BJ (cell line): ENCODE measurements at places on chromosomes 2 and 18.

DNA sequence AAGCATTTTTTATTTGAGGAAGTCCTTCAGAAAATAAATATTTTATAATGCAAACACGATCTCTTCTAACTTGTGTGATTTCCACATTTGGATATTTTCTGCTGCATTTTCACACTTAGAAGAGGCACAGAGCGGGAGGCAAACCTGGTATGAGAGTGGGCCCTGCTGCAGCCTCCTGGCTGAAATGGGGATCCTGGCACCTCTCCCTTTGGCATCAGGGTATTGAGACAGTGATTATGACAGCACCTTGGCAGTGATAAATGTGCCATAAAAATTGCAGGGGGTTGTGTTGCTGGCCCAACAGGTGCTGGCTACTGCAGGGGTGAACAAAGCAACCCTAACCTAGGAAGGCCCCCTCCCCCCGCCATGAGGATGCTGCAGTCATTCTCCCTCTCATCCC lies 128.6 kb downstream of the TSN start:
- DNase-seq: no peak

- DNase-seq: no peak
These were observed 86.2 kb upstream of the HAAO start for GRCh38 chr2:42878581-42878980.

- DNase-seq: no peak
These were observed 36.6 kb downstream of the ZAP70 start for GRCh38 chr2:97750017-97750416.

GRCh38 chr2:113937501-113937900 lies 47.6 kb downstream of the ACTR3 start:
- no peak for DNase-seq

GRCh38 chr2:163610817-163611556 lies 124.8 kb downstream of the FIGN start:
- DNase-seq: no peak

DNA sequence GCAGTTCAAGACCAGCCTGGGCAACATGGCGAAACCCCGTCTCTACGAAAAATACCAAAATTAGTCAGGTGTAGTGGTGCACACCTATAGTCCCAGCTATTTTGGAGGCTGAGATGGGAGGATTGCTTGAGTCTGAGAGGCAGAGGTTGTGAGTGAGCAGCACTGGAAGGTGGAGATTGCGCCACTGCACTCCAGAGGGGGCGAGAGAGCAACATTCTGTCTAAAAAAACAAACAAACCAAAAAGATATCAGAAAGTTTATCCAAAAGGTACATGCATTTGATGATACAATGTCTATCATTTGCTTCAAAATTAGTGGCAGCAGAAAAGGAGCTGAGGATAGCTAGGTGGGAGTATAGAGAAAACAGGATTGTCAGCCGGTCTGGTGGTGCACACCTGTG lies 39.8 kb upstream of the CABLES1 start:
- DNase-seq: no peak

- DNase-seq: no peak
These were observed 562 bp downstream of the CENPA start for GRCh38 chr2:26786207-26787028.

- DNase-seq: no peak
These were observed 149.8 kb downstream of the TWIST2 start for GRCh38 chr2:238997684-238998083.

GRCh38 chr18:13247506-13247905 lies 28.9 kb downstream of the LDLRAD4 start:
- no peak for DNase-seq

DNA sequence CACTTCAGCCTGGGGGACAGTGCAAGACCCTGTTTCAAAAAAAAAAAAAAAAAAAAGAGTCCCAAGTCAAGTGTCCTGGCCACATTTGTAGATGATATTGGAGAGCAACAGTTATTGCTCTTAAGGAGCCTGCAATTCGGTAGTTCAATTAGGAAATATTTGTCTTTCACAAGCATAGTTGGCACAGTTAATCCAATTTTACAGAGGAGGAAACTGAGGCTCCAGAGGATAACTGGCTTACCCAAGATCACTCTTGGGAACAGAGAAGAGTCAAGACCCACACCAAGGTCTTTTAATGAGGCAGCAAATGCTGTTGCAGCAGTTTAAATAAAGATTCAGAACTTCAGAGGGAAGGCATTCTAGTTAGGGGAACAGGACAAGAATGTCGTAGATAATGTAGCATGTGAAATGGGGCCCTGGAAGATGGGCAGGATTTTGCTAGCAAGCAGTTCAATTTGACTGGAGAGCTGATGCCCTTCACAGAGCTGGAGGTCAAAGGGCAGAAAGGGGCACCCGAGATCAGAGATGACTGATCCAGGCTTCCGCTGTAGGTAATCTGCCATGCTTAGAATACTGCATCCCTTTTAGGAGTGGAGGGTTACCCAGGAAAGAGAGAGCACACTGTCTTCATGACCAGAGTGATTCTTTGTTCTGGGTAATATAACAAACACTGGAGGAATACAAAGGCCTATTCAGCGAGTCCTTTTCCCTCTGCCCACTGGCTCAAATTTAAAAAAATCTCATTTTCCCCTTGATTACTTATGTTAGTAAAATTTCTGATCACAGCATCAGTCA lies 3.0 kb downstream of the NPC1 start:
- DNase-seq: no peak

- no peak for DNase-seq
These were observed 3.1 kb upstream of the MSGN1 start for GRCh38 chr2:17813010-17813741.

- DNase-seq: no peak
These were observed 23.1 kb downstream of the RAB12 start for GRCh38 chr18:8632386-8632785.

DNA sequence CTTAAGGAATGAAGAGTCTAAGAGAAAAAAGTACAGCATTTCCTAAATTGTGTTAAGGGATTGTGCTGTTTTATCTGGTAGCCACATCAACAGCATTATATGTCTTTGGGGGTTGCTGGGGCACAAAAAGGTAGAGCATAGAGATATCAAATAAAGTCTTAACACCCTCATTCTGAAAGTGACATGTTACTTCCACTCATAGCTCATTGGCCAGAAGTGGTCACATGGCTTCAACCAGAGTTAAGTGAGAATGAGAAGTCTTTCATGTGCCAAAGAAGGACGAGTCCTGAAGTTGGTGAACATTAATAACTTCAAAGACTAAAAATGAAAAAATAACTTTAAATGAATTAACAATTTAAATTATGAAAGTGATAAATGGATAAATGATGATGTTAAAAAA lies 175.7 kb upstream of the ZEB2 start:
- no peak for DNase-seq

DNA sequence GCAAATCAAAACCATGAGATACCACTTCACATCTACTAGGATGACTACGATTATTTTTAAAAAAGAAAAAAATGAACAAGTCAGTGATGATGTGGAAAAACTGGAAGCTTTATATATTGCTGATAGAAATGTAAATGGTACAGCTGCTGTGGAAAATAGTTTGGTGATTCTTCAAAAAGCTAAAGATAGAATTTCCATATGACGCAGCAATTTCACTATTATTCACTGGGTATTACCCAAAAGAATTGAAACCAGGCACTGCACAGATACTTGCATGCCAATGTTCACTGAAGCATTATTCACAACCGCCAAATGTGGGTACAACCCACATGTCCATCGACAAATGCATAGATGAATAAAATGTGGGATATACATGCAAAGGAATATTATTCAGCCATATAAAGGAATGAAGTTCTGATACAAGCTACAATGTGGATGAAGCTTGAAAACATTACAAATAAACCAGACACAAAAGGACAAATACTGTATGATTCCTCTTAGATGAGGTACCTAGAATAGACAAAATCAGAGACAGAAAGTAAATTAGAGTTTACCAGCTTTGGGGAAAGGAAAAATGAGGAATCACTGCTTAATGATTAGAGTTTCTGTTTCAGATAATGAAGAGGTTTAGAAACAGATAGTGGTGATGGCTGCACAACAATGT lies 11.1 kb downstream of the RTTN start:
- DNase-seq: no peak

GRCh38 chr2:67600222-67600871 lies 203.2 kb downstream of the ETAA1 start:
- no peak for DNase-seq

DNA sequence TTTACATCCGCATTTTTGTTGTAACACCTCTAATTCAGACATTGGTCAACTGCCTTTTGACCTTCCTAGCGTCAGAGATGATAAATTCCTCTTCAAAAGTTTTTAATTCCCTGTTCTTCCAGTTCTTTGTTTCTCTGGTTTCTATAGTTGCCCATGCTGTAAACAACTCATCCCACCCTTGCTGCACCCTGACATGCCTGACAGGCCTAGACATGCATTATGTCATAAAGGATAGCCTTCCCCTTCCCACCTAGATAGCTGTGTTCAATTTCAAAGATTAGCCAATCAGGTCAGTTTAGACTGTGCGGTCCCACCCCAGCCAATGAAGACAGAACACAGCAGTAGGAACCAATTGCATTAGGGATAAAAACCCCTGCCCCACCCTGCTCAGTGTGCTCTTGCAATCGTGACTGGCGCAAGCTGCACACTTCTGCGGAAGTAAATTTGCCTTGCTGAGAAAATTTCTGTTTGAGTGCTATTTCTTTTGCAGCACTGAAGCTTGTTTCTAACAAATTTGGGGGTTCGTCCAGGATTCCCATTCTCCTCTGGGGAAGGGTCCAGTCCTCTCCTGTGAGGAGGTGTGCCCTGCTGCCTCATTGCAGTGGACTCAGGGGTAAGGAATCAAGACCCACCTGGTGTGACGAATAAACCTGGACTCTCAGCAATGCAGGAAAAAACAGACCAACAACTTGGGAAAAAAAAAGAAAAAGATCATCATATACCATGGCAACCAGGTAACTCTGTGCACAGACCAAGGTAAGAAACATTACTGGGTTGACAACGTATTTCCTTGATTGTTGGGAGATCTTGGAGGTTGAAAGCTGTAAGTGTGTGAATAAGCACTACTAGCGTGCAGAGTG lies 9.1 kb upstream of the SAP130 start:
- no peak for DNase-seq

DNA sequence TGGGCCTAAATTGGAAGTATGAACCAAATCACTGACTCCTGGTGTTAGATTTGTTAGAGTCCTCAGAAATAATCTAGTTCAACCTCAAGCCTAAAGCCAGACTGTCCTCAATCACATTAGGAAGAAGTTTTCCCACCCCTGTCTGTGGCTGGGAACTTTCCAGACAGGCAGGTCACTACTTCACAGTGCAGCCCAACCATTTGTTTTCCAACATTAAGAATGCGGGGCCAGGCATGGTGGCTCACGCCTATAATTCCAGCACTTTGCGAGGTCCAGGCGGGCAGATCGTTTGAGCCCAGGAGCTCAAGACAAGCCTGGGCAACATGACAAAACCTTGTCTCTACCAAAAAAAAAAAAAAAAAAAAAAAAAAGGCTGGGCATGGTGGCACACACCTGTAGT lies 5.5 kb upstream of the OSBPL1A start:
- DNase-seq: no peak

GRCh38 chr2:193869564-193869963 lies 1674.8 kb upstream of the TMEFF2 start:
- no peak for DNase-seq

DNA sequence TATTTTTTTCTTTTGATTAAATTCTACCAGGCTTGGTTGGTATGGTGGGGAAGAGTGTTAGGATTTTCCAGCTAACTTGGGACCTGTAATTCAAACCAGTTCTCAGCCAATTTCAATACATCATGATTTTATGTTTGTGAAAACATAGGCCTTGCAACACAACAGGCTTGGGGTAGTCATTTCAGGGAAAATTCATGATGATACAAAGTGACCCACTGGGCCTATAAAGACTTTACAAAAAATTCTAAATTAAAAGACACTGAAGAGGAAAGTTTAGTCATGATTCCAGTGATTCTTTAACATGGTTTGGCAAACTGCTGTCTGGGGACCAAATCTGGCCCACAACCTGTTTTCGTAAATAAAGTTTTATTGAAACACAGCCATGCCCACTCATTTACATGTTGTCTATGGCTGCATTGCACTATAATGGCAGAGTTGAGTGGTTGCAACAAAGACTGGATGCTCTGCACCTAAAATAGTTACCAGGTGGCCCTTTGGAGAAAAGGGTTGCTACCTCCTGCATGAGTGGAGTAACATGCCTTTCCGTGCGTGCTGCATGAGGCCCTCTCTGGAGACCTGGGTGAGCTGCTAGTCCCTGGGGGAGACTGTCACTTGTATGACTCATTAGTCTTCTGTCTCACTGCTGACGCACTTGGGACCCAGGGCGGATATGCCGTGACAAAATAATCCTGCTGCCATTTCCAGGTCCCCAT lies 73.6 kb downstream of the NPAS2 start:
- DNase-seq: no peak

- no peak for DNase-seq
These were observed 68.7 kb upstream of the ACSL3 start for GRCh38 chr2:222792001-222792611.

- no peak for DNase-seq
These were observed 360.6 kb upstream of the TNP1 start for GRCh38 chr2:217220228-217221013.

DNA sequence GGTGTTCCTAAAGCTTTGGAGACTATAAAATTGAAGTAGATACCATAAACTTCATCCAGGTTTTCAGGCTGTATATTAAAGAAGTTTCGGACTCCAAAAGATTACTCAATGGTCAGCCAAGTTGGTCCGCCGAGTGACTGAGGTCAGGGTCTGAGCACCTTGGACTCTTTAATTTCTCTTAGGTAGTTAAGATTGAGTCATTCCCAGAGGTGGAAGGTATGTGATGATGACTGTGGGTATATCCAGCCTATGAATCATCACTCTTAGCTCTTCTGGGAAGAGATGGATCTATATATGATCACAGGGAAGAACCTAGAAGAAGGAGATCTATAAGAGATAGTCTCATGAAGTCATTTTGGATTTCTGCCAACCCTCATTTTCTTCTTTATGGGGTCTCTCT lies 3.3 kb downstream of the ITGA6 start:
- DNase-seq: no peak

DNA sequence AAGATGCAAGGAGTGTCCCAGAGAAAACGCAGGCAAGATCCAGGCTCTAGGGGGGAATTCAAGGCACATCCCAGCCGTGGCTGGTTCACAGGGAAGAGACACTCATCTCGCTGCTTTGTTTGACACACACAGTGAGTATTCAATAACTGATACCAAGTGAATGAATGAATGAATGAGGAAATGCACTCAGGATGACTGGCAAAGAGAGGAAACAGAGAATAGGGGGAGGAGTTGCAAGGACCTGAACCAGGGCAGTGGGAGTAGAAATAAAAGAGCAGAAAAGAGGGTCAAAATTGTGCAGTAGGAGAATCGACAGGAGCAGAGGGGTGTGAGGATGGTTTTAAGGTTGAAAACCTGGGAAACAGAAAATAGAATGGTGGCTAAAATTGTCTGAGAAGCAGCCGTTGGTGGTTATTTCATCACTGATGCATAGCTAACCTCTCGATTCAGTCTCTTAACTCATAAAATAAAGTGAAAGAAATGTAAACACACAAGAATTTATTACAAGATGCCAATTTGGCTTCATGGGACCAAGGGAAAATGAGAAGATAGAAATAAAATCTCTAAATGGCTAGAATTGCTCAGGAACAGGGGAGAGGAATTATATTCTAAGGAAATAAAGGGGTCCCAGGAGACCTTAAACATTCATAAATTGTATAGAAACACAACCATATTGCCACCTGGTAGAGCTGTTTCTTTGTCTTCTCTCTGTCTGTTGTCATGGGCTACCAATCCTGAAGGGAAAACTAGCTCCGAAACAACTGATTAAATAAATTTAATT lies 63.9 kb upstream of the PHLPP1 start:
- no peak for DNase-seq

GRCh38 chr2:174692256-174692919 lies 71.9 kb downstream of the CHRNA1 start:
- DNase-seq: no peak

GRCh38 chr18:74957588-74958224 lies 251.2 kb downstream of the PTGR3 start:
- no peak for DNase-seq
